ENCODE measurements at places on chromosomes 16 and 17.

GRCh38 chr16:4561596-4561995 lies 5.5 kb downstream of the C16orf96 start:
- no peak for DNase-seq

DNA sequence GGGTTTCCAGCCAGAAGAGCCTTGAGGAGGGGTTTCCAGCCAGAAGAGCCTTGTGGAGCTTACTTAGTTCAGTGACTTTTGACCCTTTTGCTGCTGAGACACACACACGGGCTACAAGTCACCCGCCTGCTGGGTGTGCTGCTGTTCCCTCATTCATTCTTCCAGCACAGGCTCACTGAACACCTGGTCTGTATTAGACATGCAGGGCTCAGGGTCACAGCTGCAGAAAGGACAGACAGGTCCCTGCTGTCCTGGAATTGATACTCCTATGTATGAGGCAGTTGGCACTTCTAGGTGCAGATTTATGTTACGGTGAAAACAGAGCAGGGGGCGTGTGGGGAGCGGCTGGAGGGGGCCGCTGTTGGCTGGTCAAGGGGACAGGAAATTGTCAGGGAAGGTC lies 6.8 kb downstream of the CACNG4 start:
- DNase-seq: no peak

GRCh38 chr16:88681084-88681680 lies 5.1 kb downstream of the SNAI3 start:
- DNase-seq: peak; percentile 67

DNA sequence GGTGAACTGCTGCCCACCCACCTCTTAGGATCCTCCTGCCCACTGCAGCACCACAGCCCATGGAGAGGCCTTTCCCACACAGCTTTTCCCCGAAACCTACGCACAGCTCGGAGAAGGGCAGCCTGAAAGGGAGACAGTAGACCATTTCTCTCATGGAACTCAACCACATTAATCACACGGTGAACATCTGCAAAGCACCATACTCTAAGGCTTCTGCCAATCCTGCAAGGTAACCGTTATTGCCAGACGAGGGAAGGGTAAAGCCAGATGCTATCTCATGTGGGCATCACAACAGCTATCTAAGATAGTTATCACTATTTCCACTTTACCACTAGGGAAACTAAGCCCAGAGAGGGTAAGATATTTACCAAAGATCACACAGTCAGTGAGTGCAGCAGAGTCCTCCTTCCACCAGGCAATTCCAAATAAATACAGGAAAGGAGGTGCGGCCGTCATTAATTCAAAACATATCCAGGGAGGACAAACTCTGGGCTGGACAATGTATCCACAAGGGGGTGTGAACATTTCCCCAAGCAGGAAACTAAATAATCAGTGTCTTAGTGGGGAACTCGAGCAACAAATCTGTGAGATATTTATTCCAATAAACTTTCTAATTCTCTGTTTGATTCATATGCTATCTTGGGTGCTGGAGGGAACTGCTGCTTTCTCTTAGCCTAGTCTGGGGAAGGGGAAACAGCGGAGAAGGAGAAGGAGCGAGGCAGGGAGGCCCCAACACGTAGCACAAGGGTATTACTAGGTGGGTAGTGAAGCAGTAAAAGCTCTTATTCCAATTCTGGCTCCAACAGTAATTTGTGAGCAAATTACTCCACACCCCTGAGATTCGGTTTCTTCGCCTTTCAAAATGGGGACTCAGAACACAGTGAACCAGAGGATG lies 723 bp downstream of the TMEM186 start:
- no peak for DNase-seq
